Activated T-cell treated with anti-CD3 and anti-CD28 coated beads, Interleukin-2, amount 50 U/mL, for 4 hours (primary cell): ENCODE measurements at places on chromosomes 1 and 21.

DNA sequence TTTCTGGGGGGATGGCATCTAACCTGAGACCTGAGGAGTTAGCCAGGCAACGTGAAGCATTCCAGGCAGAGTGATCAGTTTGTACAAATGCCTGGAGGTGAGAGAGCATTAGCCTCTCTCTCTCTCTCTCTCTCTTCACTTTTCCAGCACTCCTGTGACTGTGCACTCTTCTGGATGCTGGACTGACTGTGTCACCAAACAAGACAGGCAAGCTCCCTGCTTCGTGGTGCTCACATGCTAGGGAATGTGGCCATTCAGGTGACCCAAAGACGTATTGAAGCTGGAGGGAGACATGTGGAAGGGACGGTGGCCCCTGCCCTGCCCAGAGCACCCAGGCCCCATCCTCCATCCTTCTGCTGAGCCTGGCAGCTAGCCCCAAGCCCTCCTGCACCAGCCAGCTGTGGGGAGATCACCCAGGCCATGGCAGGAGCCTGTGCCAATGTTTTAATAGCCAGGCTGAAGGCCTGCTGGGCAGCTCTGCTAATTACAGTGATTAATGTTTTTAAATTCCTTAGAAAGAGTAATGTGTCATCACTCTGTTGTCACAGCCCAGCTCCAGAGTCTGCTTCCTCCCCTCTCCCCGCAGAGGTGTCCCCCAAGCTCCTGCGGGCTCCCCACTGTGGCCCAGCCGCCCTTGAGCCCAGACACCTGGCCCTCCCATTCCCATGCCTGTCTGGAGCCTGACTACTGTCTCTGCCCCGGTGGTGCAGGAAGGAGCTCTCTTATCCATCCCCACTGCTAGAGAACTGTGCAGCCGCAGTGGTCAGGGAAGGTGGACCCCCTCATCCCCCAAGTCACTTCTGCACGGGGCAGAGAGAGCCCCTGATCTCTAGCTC, 48.9 kb downstream of the UBIAD1 start:
- DNase-seq, result no peak

- no peak for DNase-seq
Measured at GRCh38 chr1:41359211-41360073, 1.8 kb upstream of the FOXO6 start.

GRCh38 chr1:223180731-223181321, 37.8 kb upstream of the TLR5 start:
- no peak for DNase-seq

DNA sequence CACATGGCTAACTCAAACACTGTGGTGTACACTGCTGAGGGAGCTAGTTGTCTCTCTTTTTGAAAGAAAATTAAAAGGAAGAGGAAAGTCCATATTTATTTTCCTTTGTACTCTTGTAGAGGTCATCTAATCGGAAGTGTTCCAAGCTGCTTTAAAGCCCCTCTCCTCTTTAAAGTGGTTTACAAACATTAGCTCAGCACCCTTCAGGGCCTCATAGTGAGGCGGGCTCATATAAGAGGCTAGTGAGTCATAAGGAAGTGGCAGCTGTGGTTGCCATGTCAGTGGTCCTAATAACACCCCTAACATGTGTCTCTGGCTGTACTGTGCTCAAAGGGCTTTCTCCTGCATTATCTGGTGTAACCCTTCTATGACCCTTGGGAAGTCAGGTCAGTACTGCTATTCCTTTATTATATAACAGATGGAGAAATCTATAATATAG, 104.4 kb upstream of the SERBP1 start:
- no peak for DNase-seq

- peak; percentile 73 for DNase-seq
Measured at GRCh38 chr1:156689035-156689952, 12.1 kb upstream of the NES start.

DNA sequence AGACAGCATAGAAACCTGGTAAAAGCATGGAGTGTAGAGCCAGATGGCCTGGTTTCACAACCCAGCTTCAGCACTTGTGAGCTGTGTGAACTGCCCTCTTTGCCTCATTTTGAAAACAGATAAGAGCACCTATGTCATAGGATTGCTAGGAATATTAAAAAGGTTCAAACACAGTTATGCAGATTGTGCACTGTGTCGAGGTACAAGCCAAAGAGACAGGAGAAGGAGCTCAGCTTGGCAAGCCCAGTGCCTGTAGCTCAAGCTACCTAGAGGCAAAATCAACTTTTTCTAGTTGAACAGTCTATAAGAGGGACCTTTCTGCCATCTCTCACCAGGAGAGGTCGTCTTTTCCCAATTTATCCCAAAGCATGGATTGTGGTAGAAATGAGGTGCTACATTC, 5.0 kb downstream of the CHODL start:
- DNase-seq, result no peak

DNA sequence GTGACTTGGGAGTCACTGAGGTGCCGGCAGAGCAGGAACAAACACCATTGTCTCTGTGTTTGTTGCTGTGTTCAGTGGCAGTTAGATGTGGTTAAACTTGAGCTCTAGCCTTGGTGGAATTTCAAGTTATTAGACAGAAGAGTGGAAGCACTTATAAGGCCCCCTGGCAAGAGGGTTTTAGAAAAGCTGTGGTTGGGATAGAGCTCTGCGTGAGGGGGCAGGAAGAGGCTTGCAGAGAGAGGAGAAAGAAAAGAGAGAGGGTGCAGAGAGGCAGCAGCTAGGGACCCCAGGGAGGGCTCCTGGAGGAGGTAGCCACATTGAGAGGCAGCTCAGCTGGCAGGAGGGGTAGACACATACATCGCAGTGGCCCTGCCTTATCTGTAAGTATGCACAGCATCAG, 128.2 kb downstream of the GALNT2 start:
- DNase-seq, result no peak

- DNase-seq, result no peak
Measured at GRCh38 chr1:191889623-191890003, 268.6 kb upstream of the RGS18 start.

- peak; percentile 64 for DNase-seq
Measured at GRCh38 chr1:151839457-151840403, at the start of gene C2CD4D. Gene C2CD4D (minus strand): TSS chr1:151839820. CDS start chr1:151838989, 831 bp downstream.

DNA sequence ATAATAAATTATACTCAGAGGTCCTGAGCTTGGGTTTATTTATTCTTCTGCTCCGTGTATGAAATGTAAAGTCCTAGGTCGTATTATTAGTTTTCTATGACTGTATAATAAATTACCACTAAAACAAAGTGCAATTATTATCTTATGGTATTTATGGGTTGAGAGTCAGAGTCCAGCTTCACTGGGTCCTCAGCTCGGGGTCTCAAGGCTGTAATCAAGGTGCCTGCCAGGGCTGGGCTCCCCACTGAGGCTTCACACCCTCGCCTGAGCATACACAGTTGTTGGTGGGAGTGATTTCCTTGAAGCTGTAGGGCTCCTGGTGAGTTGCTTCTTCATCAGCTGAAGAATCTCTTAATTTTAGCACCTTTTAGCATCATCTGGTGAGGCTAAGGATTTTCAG, 15.2 kb downstream of the UBASH3A start:
- DNase-seq, result no peak

DNA sequence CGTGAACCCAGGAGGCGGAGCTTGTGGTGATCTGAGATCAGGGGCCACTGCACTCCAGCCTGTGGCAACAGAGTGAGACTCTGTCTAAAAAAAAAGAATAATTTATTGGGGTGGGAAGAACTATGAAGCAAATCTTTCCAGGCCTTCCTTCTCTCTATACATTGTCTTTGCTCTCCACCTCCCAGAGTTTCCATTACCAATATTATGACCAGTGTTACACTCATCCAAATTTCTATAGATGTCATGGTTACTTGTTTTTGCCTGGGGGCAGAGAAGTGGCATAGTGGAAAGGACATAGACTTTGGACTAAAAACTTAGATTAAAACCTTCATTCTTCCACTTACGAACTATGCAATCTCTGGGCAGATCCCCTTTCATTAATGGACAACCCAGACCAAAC, 10.1 kb downstream of the FASLG start:
- no peak for DNase-seq

- no peak for DNase-seq
Measured at GRCh38 chr1:232844791-232845190, 39.6 kb downstream of the MAP10 start.

- DNase-seq, result no peak
Measured at GRCh38 chr21:42839271-42840231, 39.8 kb downstream of the WDR4 start.

GRCh38 chr1:228735871-228736586, 750 bp downstream of the RHOU start:
- DNase-seq, result peak; percentile 15

DNA sequence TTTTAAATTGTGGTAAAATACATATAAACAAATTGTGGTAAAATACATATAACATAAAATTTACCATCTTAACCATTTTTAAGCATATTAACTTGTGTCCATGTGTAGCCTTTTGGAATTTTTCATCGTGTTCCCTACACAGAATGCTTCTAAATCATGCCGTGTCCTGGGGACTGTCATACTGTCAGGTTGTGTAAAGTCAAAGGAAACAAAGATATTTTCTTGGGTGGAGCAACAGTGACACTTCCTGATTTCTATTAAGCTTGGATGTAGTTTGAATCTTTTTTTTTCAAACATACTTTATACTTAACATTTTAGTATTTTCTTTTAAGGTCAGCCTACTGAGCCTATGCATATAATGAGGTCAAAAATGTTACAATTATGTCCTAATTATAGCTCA, 32.3 kb downstream of the DOP1B start:
- no peak for DNase-seq
